Activated gamma-delta T cell treated with Interleukin-2 at 50 U/mL for 16 hours (primary cell): ENCODE measurements at places on chromosomes 7 and 10.

- DNase-seq, result no peak
These were observed 124.7 kb downstream of the ARID5B start for GRCh38 chr10:62025901-62026879.

DNA sequence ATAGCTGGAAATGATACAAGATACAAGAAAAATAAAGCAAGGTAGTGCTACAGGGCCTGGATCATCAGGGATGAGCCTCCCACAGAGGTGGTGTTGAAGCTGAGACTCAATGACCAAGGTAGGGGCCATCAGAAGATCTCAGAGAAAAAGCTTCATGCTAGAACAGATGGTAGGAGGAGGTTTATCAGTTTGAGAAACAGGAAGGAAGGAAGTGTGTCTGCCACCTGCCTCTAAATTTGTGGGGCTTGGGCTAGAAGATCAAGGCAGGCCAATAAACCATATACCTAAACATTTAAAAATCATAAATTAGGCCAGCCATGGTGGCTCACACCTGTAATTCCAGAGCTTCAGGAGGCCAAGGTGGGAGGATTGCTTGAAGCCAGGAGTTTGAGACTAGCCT lies 410.8 kb upstream of the PRKCQ start:
- no peak for DNase-seq

DNA sequence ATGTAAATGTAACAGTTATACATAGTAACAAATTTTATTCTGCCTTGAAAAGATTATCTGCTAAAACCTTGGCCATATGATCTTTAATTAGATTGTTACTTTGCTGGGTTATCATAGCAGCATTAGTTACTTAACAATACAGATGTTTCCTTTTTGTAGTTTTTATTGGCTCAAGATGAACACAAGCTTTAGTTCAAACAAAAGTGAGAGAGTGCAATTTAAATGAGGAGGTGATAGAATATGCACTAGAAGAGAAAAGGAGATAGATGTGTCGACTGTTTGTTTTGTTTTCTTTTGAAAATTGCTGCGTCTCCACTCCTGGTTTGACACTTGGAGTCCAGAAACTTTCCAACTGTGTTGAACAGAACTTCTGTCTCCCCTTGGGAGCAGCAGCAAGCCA lies 91.4 kb upstream of the CAV2 start:
- no peak for DNase-seq

DNA sequence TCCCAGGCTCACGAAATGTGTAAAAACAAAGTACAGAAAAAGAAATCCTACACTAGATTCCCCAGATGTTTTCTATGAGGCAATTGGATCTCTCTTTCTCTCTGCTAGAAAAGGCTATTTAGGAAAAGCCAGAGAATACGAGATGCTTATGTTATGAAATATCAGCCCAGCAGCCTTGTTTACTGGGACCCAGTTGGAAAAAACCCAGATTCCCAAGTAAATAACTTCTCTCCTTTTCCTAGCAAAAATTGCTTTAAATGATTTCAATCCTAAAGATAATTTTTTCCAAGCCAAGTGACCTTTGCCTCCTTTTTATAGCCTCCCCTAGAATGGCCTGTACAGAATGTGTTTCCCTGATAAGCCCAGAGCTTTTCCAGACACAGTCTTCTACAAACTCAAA lies 199.3 kb downstream of the PLXNA4 start:
- DNase-seq, result no peak

GRCh38 chr7:40827222-40828085 lies 692.6 kb downstream of the SUGCT start:
- no peak for DNase-seq
